ENCODE measurements at places on chromosomes 7 and 10.

DNA sequence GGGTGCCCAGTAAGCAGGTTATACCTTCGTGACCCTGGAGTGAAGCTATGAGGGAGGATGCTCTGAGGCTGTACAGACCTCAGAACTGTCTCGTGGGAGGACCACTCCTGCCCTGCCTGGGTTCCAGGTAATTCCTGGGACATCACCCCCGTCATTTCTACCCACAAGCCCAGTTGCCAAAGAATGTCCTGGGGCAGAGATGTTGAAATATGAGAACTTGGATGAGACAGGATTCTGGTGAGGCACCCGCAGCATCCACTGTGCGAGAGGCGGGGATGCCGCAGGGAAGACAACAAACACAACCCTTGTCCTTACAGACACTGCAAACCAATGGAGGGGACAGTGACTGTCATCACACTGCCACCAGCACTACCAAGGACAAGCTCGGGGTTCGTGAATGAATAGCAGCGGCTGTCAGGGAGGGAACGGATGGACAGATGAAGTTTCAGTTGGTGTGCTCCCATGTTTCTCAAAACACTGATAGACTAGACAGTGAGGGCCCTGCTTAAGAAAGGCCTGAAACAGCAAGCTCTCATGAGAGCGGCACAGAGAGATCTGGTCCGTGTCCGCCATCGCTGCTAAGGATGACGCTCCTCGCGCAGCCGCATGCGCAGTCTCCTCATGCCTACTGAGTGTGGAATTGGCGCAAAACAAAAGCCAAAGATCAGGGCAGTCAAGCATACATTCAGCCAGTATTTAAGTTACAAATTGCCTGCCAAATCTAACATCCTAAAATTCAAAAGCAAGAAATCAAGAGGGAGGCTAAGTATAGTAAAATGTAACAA is 82.0 kb upstream of the RHEB start:
- DNase-seq, result no peak

GRCh38 chr7:15831606-15832005 is 145.1 kb upstream of the MEOX2 start:
- no peak for DNase-seq

DNA sequence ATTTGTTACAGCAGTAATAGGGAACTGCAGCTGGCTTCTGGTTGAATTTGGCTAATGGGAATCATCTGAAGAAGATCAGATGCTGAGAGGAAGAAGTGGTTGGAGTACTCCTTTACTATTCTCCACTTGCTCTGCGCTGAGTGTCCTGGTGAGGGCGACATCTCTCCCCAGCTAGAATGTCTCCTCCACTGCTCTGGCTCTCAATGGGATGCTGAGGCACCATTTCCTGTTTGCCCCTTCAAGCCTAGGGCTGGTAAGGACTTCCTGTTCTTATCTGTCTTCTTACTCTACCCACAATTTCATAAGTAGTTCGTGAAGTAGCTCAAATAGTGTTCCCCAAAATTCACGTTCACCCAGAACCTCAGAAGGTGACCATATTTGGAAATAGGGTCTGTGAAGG is 43.2 kb upstream of the TES start:
- peak; percentile 8 for DNase-seq

- no peak for DNase-seq
Measured at GRCh38 chr7:96675548-96675947, 34.1 kb downstream of the SEM1 start.

DNA sequence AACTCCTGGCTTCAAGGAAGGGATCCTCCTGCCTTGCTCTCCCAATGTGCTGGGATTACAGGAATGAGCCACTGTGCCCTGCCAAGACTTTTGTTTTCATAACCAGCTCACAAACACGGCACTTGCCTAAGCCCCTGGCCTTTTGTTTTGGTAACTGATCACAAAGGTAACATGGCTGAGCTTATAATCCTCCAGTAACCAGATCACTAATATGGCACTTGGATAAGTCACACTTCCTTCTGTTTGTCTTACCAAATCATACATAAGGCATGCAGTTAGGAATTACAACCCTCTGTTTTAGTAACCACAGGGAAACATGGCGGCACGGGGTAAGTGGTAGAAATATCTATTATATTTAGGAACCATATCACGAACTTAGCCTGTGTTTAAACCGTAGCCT is 577.1 kb downstream of the CALN1 start:
- no peak for DNase-seq

DNA sequence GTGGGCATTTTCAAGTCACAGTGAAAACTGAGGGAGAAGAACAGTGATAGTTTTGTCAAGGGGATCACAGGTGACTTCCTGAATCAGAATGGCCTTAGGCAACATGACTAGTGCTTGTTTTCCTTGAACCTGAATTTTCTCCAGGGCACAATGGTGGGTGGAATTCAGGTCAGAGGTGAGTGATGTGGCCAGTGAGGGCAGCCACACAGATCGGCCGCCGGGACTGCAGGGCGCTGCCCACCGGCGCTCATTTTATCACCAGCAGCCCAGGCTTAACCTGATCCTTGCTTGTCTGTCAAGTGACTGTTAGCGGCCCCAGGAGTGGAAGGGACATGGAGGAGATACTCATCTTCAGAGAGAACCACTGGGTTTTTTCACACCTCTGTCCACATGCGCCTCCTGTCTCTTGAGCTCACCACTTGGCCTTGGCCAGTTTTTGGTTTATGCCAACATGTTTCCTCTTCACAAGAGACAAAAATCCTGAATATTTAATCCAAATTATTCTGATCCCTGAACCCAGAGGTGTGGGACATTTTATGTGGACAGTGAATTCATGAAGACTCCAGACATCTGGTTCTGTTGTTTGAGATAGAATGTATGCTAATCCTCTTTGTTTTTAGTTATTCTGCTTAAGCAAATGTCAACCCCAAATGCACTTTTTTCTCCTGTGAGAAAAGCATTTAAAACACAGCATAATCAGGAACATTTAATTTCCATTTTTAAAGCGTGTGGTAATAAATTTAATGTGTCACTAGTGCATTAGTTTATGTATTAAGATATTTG is 108.7 kb downstream of the DOCK1 start:
- no peak for DNase-seq

GRCh38 chr7:138982204-138982623 is 1.0 kb upstream of the KIAA1549 start:
- DNase-seq, result no peak

GRCh38 chr7:51075681-51076580 is 240.7 kb downstream of the COBL start:
- DNase-seq, result no peak

DNA sequence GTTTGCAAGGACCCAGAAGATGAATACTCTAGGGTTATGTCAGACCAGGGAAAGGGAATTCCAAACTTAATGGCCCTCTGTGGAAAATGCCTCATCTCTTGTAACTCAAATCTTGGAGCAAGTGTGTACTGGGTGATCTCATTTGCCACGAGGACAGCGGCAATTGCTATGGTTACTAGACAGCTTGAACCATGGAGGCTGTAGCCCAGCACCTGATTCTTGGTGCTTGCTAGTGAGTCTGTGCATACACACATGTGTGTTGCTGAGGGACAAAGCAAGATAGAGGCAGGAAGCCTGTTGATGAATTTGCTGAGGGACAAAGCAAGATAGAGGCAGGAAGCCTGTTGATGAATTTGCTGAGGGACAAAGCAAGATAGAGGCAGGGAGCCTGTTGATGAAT is 58.6 kb upstream of the FEZF1 start:
- no peak for DNase-seq

- no peak for DNase-seq
Measured at GRCh38 chr10:103712146-103712545, 143.2 kb downstream of the SH3PXD2A start.

GRCh38 chr10:54009672-54010071 is 791.4 kb downstream of the PCDH15 start:
- no peak for DNase-seq

DNA sequence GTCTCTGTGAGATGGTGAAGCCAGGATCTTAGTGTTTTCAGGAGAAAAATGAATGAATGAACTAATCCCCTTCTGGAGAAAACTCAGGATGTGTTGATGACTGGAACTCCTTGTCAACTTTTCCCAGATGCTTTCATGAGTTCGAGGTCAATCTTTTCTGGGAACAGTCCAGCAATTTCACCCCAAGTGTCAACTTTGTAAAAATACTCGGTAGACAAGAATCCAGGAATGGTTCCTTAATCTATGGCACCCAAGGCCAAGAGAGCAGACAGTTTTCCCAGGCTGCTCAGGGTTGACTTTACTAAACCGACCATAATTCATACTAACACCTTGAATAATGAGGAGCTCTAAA is 31.1 kb upstream of the LYZL1 start:
- DNase-seq, result no peak

DNA sequence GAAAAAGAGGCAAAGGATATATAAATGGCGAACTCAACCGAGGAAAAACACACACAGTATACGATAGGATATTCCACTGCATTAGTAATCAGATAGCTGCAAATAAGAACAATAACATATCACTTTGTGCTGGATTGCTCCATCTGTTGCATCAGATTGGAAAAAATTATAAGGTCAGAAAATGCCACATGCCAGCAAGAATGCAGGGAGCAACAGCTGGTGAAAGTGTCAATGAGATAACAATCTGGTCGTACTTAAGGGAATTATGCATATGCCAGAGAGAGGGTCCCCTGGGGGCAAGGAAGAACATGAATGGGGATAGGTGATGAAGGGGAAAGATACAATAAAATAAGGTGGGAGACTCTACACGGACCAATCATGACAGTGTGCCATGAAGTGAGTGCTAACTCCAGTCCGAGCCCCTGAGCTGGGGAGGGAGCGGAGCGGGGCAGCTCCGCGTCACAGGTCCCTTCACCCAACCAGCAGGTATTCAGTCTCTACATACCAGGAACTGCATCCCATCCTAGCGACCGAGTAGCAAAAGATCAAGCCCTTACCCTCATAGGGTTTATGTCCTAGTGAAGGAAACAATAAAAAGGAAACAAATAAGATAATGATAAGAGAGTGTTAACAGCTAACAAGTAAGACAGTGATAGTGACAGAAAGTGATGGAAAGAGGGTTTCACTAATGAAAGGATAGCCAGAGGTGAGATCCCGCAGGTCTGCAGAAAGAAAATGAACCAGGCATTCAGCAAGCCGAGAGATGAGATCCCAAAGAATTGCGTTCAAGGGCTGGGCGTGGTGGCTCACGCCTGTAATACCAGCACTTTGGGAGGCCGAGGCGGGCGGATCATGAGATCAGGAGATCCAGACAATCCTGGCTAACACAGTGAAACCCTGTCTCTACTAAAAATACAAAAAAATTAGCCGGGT is 9.4 kb downstream of the MPP7 start:
- DNase-seq, result no peak

GRCh38 chr10:24292304-24293293 is 83.7 kb downstream of the KIAA1217 start:
- DNase-seq, result no peak

- DNase-seq, result no peak
Measured at GRCh38 chr10:61098966-61099365, 155.0 kb upstream of the RHOBTB1 start.

GRCh38 chr10:131760416-131761166 is 140.2 kb upstream of the PPP2R2D start:
- DNase-seq, result no peak

DNA sequence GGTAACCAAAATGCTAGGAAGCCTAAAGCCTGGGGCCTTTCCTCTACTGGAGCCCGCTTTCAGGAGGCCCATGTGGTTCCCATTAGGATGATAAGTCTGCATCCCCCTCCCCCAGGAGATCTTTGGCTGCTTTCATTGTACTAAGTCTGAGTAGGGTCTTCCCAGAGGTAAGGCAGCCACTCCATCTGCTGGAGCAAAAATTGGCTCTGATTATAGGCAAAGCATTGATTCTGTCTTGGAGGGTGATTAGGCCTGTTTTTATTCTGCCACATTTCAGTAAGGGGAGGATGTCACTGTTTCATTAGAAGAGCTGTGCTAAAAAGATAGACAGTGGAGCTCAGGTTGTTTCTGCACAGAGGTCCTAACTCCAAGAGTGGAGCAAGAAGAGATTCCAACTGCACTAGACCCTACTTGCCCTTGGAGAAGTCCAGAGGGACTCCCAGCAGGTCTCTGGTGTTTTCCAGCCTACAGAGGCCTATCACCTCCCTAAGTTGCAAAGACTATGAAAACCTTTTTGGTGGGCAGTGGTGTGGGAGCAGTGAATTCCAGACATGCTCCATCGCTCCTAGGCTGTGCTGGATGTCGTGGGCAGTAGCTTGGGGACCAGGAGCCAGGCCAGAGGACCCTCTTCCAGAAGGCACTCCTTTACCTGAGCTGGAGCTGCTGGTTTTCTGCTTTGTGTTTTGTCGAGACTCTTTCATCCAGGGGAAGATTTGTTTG is 7.1 kb upstream of the HOXA2 start:
- DNase-seq, result no peak

DNA sequence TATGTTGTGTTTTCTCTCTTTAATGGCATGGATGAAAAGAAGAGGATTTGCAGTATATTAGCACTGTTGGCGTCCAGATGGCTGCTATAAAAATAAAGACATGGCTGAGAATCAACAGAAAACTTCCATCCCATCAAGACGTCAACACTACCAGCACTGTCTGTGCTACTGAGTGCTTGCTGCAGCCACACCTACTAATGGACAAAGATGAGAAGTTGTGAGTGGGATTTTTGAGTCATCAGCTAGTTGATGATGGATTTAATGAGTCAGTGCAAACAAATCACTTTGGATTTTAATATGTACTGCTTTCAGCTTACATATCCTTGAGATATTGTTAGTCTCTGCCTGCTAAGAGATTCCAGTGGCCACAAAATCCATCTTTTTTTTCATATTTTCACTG is 631.0 kb upstream of the ANKRD30A start:
- no peak for DNase-seq

DNA sequence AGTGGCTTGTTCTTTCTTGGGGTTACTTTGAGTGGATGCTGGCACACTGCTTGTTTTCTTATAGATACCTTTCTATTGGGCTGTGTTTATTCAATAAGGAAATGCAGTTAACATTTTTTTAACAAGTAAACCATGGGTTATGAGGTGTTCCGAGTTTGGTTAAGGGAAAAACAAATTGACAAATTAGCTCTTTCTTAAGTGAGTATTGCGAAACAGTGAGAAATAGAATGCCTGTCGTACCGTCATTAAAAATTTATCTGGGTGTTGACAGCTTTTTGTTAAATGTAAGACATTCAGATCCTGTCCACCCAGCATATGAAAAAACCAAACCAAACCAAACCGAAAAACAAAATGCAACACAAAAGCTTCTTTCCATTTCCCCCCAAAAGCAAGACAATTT is 6.2 kb downstream of the CUX1 start:
- DNase-seq, result no peak

DNA sequence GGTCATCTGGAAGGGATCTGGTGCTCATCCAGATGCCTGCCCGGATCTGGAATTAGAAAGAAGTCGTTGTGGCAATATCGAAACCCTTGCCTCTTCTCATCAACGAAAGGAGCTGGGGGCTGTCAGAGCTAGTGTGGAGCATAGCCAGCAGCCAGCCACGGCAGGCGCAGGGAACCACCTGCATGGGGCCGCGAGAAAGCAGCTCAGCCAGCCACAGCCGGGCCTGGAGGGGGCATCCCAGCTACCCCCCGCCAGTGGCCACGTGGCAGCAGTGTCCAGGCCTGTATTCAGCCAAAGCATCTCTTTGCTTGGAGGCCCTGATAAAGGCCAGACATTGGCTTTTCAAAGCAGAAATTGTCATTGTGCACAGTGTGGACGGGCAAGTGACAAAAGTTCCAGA is 19.1 kb downstream of the GPR26 start:
- no peak for DNase-seq

GRCh38 chr10:129111922-129112321 is 355.1 kb upstream of the MGMT start:
- no peak for DNase-seq

All from CD4-positive, alpha-beta T cell treated with Interleukin-17A for 4 hours (primary cell).